ENCODE measurements at places on chromosomes 2 and 18. TPM values are rescaled to one million over a fixed set of nuclear protein-coding genes. Genes with fewer than 3 reads are reported as not detected.
A peak's percentile ranks its signal among the peaks of the same experiment; 100 is the strongest.

Gene CNDP1
- total RNA-seq, result not detected

- no peaks in the 10 kb centered on the region for H3K36me3 ChIP-seq
- no peak overlapping the region for H3K4me3 ChIP-seq
- DNase-seq, result no peak
- peaks cover 14% of the 10 kb centered on the region for H3K4me1 ChIP-seq
Measured at GRCh38 chr2:197893403-197894177, 89.2 kb downstream of the PLCL1 start.

DNA sequence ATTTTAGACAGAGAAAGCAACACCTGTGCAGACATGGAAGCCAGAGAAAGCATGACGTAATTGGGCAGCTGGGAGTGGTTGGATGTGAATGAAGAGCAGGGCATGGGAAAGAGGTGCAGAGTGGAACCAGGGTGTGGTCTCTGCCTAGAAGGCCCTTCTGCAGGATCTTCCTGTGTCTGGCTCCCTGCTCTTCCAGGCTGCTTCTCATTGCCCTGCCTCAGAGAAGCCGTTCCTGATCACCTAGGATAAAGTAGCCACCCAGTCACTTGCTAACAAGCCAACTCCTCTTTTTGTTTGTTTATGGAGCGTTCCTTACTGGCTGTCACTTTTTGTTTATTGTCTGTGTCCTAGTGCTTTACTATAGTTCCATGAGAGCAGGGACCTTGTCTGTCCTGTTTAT is 28.5 kb downstream of the GALNT1 start:
- H3K4me1 ChIP-seq, result peaks cover 41% of the 10 kb centered on the region
- no peak overlapping the region for H3K27ac ChIP-seq
- H3K27me3 ChIP-seq, result no peaks in the 10 kb centered on the region
- no peak for DNase-seq
- no peak overlapping the region for H3K4me3 ChIP-seq

GRCh38 chr2:108916122-108916795 is 72.8 kb downstream of the EDAR start:
- no peak overlapping the region for H3K4me3 ChIP-seq
- H3K27ac ChIP-seq, result no peak overlapping the region
- no peaks in the 10 kb centered on the region for H3K27me3 ChIP-seq
- H3K4me1 ChIP-seq, result no peaks in the 10 kb centered on the region
- no peaks in the 10 kb centered on the region for H3K36me3 ChIP-seq
- DNase-seq, result no peak

DNA sequence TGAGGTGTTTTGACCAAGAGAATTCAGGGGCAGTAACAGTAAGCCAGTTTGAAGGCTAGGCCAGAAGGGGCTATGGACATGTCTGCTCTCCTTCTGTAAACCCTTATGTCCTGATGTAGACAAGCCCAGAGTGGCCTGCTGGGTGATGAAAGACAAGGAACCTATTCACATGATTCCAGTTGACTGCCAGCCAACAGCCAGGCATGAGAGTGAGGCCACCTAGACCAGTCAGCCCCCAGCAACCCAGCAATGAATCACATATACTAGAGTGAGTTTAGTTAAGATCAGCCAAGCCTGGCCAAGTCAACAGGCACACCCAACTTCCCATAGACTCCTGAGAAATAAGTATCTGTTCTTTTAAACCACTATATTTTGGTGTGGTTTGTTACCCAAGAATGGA is 1889.7 kb upstream of the CELF4 start:
- no peaks in the 10 kb centered on the region for H3K27me3 ChIP-seq
- peak; percentile 15 for DNase-seq
- H3K27ac ChIP-seq, result no peak overlapping the region

DNA sequence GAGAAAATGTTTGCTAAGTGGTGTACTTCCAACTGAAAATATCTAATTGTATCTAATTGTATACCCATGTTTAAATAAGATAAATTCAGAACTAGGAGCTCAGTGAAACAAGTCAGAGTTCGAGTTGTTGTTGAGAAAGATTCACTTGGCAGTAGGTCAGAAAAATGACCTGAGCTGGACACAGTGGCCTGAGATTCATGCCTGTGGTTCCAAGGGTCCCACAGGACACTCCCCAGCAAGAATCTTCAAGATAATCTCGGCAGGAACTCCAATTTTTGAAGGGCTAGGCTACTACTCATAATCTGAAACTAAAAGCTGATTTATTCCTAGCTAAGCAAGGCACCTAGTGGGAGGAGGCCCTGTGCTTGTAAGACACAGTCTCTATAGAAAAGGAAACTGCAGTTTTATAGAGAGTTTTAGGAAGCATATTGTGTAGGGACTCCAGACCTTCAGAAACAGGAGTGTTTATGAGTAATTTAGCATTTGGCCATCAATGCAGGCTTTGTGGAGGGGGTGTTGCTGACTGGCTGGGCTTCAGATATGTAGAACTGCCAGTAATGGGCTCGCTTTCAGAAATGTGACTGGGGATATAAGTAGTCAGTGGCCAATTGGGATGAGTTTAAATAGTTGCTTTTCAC is 43.2 kb downstream of the SP140 start:
- no peak overlapping the region for H3K27ac ChIP-seq
- no peaks in the 10 kb centered on the region for H3K4me1 ChIP-seq
- DNase-seq, result peak; percentile 60
- no peaks in the 10 kb centered on the region for H3K36me3 ChIP-seq

GRCh38 chr2:16332681-16333557 is 332.7 kb downstream of the CYRIA start:
- H3K4me3 ChIP-seq, result no peak overlapping the region
- H3K27me3 ChIP-seq, result no peaks in the 10 kb centered on the region

DNA sequence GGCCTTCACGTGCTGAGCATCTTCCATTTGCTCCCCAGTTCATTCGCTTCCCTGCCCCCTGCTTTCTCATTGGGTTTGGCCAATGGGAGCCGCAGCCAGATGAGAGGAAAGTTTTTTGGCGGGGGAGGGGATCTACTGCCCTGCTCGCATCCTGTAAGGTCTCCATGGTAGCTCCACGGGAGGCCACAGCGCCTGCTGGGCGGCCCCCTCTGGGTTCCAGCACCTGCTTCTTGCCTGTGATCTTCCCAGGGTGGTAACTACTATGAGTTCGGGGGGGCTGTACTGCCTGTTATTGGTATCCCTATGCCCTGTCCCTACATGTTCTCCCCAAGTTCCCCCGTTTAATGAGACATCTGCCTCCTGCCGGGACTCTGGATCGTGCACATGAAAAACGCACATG is 57.2 kb downstream of the INPP5D start:
- no peaks in the 10 kb centered on the region for H3K4me1 ChIP-seq
- H3K27me3 ChIP-seq, result no peaks in the 10 kb centered on the region
- H3K27ac ChIP-seq, result no peak overlapping the region

DNA sequence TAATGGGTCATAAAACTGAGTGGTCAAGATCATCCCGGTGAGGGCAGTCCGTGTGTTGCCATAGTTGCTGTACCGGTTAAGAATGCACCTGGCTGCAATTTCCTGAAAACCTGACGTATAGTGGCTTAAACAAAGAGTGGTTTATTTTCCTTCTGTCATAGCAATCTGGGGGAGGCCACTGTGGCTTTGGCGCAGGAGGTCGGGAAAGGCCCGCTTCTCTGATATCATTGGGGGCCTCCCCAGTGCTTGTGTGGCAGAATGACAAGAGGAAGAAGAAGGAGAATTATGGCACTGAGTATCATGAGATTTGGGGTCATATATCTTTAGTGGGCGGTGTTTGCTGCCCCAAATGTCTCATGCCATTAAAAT is 4.4 kb downstream of the C2orf92 start:
- H3K4me3 ChIP-seq, result no peak overlapping the region
- no peak for DNase-seq
- no peaks in the 10 kb centered on the region for H3K27me3 ChIP-seq
- H3K36me3 ChIP-seq, result no peaks in the 10 kb centered on the region
